CD4-positive, alpha-beta memory T cell (primary cell): ENCODE measurements at places on chromosomes 3 and 15.

- no peak for DNase-seq
Measured at GRCh38 chr3:157441102-157441624, 4.5 kb downstream of the PTX3 start.

GRCh38 chr15:33677238-33677830, 291.0 kb upstream of the CHRM5 start:
- no peak for DNase-seq

- DNase-seq: no peak
Measured at GRCh38 chr15:80785811-80786354, 6.7 kb downstream of the CEMIP start.

DNA sequence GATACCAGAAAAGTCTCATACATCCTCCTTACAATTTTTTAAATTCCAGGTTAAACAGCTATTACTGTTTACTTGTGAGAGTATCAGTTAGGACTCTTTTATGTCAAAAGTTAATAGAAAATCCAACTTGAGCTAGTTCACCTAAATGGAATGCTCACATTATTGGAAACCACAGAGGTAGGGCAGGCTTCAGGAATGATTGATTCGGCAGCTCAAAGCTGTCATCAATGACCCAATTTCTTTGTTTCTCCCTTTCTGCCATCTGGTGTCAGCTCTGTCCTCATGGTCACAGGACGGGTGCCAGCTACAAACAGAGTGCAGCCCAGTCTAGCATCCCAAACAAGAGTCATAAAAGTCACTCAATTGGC, 32.2 kb downstream of the CFAP20DC start:
- DNase-seq: no peak
